ENCODE measurements at places on chromosomes 7 and 10. TPM values are rescaled to one million over a fixed set of nuclear protein-coding genes. Genes with fewer than 3 reads are reported as not detected.

DNA sequence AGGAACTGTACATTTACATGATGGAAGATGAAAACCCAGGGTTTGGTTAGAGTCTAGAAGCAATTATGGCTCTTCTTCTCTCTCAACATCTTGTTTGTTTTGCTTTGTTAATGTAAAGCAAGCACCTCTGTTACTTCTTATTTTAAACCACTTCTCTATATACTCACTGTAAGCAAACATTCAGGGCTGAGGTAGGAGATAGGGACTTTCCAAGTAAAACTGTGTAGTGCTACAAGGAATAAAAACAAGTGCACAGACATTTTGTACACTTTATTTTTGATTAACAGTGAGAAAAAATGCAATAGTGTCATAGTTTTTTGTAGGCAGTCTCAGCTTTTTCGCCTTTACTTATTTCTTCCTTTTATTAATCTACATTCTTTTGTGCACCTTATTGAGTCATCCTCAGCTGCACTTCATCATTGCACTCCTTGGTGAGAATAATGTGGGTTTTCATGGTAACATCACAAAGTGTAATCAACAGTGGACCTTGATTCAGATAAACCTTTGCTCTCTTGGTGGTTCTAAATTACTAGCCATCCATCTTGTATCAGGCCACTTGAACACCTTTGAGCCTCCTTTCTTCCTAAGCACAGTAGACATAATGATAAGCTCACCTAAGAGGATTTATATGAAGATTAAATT lies 52.9 kb downstream of the ELMO1 start:
- no peak for DNase-seq

Gene VPS26A
- total RNA-seq = 56.6 TPM

GRCh38 chr7:54252256-54253035 lies 289.7 kb upstream of the VSTM2A start:
- no peak for DNase-seq

Gene BAZ1B
- total RNA-seq = 53.0 TPM

DNA sequence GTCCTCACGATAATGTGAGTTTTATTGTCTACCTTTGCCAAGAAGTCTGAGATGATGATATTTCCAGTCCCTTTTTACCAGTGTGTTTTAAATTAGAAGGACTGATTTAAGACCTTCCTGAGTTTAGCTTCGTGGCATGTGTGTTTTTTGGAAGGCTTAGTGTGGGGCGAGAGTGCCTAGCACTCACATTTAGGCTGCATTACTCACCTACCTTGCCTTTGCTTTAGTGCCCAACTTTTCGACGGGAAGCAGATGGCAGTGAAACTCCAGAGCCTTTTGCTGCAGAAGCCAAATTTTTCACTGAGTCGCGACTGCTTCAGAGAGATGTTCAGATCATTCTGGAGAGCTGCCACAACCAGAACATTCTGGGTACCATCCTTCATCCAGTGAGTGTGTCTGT lies 50.9 kb downstream of the SND1 start:
- DNase-seq = peak; percentile 10

GRCh38 chr7:38743899-38744298 lies 112.7 kb upstream of the AMPH start:
- DNase-seq = no peak

Gene TMEM139
- total RNA-seq = 0.31 TPM

Gene SYT15B
- not detected for total RNA-seq

DNA sequence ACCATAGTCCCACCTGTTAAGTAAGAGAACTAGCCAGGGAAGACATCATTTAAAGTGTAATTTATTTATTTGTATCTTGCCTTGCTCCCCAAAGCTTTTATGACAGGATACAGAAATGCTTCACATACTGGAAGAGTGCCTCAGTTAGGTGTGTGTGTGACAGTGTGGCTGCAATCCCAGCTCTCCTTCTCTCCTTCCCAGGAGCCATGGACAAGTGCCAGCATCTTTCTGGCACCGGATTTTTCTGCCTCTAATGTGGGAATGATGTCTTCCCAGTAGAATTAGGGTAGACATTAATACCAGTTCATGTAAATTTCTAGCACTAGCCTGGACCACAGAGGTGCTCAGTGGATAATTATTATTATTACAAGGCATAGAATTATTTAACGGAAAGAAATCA lies 30.3 kb upstream of the ATXN7L1 start:
- DNase-seq = no peak

GRCh38 chr10:85936161-85936560 lies 430.4 kb downstream of the GRID1 start:
- DNase-seq = peak; percentile 24

DNA sequence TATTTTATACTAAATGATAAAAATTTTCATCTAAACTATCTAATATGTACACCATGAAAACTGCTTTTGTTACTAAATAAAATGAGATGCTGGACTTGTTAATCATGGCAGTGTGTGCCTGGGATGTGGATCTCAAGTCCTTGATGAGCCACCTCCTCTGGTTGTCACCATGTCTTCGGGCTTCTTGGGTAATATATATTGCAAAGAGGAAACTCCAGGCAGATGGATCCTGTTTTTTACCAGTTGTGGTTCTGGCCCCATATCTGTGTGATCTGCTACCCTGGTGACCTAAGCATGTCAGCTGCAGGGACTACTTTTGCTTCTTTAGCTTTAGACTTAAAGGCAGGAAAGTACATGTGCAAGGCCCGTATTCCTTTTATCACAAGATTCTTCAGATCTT lies 46.2 kb downstream of the TMEM60 start:
- DNase-seq = no peak
